ENCODE measurements at places on chromosomes 6 and 20.

GRCh38 chr6:145080651-145081050 is 654.7 kb downstream of the EPM2A start:
- DNase-seq: no peak

GRCh38 chr20:58243653-58244410 is 15.4 kb upstream of the ANKRD60 start:
- no peak for DNase-seq

DNA sequence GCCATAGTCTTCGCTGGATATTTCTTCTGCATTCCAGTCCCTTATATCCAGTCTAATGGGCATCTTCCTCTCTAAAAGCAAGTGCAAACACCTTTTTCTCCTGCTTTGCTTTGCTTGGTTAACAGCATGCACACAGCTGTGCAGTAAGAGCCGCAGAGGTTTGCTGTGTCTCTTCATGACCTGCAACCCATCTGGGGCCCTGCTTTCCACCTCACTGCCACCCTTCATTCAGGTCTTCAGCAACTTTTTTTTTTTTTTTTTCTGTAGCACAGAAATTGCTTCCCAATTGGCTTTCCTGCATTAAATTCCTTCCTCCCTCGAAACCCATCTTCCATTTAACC is 14.4 kb downstream of the NEDD9 start:
- DNase-seq: no peak

DNA sequence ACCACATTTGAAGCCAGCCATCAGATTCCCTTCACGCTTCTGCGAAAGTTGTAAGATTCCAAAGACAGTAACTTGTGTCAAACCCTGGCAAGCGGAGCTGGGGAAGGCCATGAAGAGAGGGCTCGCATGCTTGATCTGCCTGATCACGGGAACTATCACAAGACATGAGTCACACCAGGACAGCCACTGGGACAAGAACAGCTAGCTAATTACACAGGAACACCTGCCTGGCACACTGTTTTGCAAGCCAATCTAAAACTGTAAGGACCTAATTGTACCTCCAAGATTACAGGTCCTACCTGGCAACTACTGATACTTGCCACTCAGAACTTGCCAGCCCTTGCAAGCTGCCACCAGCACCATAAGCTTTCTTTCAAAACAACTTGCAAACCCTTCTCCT is 289.3 kb downstream of the KIF16B start:
- no peak for DNase-seq

- DNase-seq: no peak
Observed at GRCh38 chr6:113763876-113764275, 93.3 kb upstream of the MARCKS start.

GRCh38 chr6:152233547-152234320 is 403.4 kb downstream of the SYNE1 start:
- DNase-seq: peak; percentile 3

- DNase-seq: no peak
Observed at GRCh38 chr6:170403451-170403850, 96.9 kb downstream of the FAM120B start.

DNA sequence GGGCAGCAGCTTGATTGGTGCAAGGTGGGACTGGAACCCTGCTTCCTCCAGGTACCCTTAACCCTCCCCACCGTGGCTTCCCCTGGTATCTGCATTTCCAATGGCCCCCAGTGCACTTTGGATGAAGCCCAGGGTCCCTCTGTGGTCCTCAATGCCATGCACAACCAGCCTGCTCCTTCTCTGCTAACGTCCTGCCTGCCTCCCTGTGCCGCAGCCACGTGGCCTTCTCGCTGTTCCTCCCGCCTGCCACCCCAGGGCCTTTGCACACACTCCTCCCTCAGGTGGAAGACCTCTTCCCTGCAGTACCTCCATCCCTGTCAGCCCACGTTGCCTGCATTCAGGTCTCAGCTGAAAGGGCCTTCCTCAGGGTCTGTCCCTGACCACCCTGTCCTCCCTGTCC is 101.6 kb downstream of the BMP7 start:
- no peak for DNase-seq

GRCh38 chr20:20491110-20491783 is 123.3 kb downstream of the INSM1 start:
- DNase-seq: no peak

GRCh38 chr6:11667876-11668275 is 110.7 kb downstream of the ADTRP start:
- no peak for DNase-seq

GRCh38 chr6:136723780-136724179 is 68.5 kb downstream of the MAP3K5 start:
- no peak for DNase-seq

- no peak for DNase-seq
Observed at GRCh38 chr6:134809130-134809529, 140.8 kb downstream of the ALDH8A1 start.

DNA sequence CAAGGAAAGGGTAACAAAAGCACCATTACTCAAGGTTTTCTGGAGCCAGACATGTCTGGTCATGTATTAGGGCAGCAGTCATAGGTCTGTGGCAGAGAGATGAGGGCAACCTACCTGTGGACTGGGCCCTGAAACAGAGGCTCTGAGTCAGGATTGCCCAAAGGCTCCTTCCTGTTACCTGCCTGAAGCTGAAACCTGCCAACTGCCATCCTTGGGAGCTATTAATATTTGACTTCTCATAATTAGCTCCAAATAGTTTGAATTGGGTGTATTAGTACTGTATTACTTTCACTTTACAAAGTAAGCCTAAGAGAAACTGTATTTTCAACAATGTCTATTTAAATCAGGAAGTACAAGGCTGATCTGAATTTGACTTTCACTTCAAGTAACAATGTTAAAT is 72.0 kb upstream of the TBX18 start:
- no peak for DNase-seq

DNA sequence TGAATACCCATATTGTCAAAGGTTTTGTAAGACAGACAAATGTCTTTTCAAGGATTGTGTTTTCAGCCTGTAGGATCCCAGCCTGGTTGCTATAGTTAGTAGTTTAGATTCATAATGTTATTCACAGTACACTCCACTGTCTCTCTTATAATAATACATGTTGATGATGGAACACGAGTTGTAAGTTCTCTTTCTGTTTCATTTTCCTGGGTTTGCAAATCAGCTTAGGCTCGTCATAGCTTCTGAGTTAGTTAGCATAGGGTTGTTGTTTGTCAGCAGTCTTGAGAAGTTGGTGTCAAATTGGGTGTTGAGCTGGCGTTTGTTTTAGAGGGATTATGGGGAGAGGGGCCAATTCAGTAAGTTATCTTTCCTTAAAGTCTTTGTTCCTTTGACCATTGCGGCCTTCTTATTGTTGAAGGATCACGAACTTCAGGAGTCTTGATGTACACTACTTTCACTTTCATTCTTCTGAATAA is 45.8 kb downstream of the QKI start:
- peak; percentile 45 for DNase-seq

Data from glomerular endothelial cell (primary cell).